COLO829 (cell line): ENCODE measurements at places on chromosomes 12 and 14.

- DNase-seq: no peak
Measured at GRCh38 chr12:122040579-122041386, 19.1 kb downstream of the BCL7A start.

DNA sequence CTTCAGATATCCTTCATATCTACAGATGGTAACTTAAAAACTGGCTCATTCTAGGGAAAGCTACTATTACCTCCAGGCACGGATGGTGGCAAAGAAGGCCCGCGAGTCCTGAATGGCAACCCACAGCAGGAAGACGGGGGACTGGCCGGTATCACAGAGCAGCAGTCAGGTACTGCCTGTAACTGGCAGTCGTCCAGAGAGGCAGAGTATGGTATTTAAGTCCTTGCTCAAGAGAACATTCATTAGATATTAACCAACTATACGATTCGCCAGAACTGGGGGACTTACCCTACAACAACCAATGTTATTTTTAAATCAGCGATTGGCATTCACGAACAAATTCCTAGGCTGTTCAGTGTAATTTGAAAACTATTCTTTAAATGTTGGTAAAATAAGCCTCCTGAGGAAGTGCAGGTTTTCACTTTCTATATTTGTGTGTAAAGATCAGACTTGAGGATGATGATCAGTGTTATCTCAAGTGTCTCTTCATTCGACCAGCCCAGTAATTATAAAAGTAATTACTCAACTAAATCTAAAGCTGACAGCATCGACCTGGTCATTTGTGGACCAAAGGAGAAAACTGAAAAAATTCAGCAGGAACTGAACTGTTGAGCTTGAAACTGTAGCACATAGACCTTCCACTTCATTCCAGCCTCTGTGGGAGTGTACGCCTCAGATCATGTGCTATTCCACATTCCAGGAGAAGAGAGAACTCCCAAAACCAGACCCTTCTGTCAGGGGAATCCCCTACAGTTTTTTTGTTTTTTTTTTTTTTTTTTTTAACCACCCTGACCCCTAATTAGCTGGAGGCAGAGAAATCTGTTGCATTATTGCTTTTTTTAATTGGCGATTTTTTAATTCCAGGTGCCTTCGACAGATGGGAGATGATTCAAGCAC, 75.6 kb downstream of the ESR2 start:
- no peak for DNase-seq

GRCh38 chr14:65840118-65840751, 427.7 kb downstream of the FUT8 start:
- DNase-seq: no peak

- no peak for DNase-seq
Measured at GRCh38 chr14:34043627-34044372, 92.9 kb upstream of the EGLN3 start.

DNA sequence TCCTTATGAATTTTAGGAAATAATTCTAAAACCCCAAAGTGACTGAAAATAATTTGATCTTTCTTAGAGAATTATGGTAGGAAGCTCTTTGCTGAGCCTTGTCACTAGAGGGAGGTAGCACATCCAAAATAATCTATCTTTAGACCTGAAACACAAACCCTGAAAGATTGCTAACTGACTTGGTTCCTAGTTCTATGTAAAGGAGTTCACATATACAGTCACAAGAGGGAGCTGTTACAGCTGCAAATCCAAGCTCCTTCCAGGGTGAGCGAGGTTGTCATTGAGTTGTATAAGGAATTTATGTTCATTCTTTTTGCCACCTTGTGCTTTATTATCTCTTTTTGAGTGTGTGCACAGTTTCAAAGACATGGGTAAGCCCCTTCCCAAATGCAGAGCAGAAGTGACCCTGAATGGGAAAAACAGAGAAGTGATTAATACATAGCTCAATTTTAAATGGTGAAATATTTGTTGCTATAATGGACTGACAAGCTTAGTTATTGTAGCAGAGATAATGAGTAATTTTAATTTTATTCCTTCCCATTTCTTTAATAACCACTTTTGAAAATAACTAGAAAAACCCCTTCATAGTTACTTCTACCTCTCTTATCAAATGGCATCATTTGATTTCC, 387.9 kb downstream of the DAD1 start:
- peak; percentile 26 for DNase-seq

DNA sequence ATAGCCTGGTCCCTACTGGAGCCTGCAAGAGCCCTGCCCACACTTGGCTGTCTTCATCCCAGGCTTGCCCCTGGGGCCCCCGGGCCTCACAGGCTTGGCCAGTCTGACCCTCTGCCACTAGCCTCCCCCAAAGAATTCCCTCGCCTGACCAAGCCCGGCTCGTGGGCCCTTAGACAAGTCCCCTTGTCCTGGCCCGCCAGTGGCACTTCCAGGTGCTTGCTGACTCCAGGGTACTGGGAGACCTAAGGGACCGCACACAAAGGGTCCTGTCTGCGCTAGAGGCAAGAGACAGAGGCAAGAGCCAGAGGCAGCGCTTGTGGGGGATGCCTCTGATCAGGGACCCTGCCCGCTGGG, 5.0 kb downstream of the BTBD6 start:
- DNase-seq: no peak

DNA sequence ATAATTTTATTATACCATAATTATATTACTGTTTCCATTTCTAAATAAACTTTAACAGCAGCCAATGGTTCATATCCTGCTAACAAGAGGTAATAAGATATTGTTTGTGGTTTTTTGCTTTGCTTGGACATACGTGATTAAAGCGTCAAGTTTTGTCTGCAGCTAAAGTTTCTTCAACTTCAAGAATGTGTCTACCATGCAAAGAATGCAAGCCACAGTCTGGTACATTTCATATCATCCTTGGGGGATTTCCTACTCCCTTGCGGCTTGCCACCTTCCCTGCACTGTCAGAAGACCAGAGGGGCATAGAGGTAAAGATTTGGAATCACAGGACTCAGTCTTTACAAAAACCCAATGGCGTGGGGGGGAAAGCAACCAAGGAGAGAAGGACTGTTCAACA, 125.2 kb downstream of the MED13L start:
- DNase-seq: no peak

GRCh38 chr12:50953047-50953446, 703 bp downstream of the HIGD1C start:
- DNase-seq: no peak

DNA sequence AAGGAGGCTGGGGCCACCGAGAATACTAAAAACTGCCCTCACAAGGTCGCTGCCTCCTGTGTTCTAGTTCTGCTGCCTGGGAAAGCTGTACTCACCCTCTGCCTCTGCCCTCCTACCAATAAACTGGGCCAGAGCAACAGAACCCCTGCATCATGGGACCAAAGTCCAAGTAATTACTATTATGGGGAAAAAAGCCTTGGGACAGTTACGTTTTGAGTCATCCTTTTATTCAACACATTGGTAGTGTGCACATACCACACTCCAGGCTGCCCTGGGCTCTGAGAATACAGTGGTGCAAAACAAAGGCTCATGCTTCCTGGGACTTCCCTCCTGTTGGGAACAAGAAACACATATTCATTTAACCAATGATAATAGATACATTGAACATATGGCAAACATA, 49.0 kb downstream of the CACNA1C start:
- DNase-seq: no peak
